Stimulated activated CD4-positive, alpha-beta T cell treated with anti-CD3 and anti-CD28 coated beads, TNF-alpha, amount 100 ng/mL, for 1 hour (primary cell): ENCODE measurements at places on chromosomes 5 and 9.

- no peak for DNase-seq
Observed at GRCh38 chr5:115551415-115551814, 6.8 kb upstream of the FEM1C start.

DNA sequence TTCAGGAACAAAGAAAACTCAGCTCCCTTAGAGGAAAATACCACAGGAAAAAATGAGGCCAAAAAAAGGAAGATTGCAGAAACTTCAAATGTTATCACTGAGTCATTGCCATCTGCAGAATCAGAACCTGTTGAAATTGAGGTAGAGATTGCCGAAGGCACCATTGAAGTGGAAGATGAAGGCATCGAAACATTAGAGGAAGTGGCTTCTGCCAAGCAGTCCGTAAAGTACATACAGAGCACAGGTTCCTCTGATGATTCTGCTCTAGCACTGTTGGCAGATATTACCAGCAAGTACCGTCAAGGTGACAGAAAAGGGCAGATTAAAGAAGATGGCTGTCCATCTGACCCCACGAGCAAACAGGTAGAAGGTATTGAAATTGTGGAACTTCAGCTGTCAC lies 30.8 kb upstream of the NIM1K start:
- DNase-seq, result no peak

DNA sequence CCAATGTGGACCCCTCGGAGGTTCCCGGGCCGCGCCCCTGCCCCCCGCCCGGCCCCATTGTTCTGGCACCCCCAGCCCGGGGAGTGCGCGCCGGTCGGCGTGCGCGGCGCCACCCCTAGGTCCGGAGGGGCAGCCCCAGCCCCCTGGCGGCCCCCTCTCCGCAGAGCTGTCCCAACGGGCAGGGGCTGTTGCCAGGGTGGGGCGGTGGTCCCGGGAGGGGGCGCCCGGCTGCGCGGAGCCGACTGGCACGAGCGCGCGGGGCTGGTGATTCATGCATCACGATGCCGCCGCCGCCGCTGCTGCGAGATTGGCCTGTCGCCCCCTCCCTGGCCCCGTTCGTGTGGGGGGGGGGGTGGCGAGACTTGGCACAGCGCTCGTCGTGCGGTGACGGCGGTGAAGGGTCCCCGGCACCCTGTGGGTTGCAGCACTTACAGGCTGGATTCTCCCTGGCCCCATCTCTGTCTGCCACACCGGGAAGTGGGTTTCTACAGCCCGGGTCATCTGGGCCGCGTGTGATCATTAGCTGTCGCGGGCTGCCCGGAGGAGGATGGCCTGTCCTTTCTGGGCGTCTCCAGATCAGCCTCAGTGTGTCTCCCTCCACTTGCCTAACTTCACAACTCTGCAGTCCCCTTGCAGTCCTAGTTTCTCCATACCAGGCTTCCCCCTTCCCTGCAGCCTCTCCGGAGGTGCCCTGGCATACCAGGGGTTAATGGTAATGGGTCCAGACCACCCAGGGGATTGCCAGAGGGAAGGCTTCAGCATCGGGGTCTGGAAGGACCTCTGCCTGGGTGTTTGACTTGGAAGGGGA lies 858 bp downstream of the NCS1 start:
- DNase-seq, result peak; percentile 16

- no peak for DNase-seq
Observed at GRCh38 chr5:72244862-72245371, 75.1 kb downstream of the MRPS27 start.

DNA sequence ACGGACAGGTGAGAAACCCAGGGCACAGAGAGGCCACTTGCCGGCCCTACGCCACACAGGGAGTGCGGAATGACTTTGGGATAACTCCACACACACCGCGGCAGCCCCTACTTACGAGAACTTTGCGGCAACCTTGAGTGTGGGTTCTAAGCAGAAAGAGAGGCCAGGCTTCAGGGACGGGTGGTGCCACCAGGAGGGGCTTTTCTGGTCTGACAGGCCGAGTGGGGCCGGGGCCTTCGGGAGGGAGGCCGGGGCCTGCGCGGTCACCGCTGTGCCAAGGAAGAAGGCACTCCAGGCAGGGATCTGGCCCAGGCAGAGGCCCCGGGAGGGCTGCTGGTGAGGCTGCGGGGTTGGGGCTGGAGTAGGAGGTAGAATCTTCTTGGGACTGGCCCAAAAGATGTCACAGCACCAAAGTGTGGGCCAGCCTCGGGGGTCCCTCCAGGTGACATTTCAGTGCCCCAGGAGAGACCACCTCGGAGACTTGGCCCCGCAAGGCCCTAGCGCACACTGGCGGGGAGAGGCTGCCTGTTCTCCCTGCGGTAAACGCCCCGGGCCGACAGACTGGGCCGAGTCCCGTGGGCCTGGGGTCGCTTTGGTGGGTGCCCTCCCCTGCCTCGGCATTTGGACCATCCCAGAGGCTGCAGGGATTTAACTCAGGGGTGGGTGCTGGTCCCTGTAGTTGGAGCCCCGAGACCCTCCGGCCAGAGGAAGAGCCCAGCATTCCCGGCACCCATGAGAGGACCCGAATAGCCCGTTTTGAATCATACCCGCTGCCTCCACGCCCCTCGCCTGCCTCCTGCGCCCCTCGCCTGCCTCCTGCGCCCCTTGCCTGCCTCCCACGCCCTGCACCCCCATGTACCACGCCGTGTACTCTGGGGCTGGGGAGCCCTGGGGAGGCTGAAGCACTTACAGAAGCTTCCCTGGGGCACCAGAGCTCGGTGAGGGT lies 9.0 kb upstream of the RNU6ATAC start:
- no peak for DNase-seq

DNA sequence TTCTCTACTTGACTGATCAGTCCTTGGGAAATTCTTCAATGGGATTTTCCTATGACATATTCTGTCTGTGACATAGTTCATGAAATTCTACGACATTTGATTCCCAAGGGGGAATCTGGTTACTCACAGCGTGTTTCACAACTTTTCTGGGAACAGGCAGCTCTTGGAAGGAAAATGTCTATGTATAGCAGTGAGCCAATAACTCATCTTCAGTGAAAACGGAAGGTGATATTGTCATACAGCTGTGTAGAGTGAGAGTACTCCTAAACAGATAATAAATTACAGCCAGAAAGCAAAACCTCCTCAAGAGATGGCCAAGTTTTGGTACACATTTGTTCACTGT lies 91.4 kb downstream of the C9orf152 start:
- DNase-seq, result no peak
